Osteocyte (in vitro differentiated cells): ENCODE measurements at places on chromosomes 7 and 10. TPM values are rescaled to one million over a fixed set of nuclear protein-coding genes. Genes with fewer than 3 reads are reported as not detected.

Gene LRRC18
- not detected in 2 replicates for total RNA-seq

- DNase-seq, result no peak
These were observed 31.4 kb upstream of the NPVF start for GRCh38 chr7:25259487-25260243.

GRCh38 chr7:55020466-55020871 lies 1.7 kb downstream of the EGFR start:
- no peak for DNase-seq

GRCh38 chr10:77622889-77623291 lies 14.7 kb downstream of the KCNMA1 start:
- no peak for DNase-seq

GRCh38 chr7:128310499-128310898 lies 33.2 kb downstream of the RBM28 start:
- no peak for DNase-seq

- no peak for DNase-seq
These were observed 35.2 kb downstream of the EEPD1 start for GRCh38 chr7:36188266-36188665.

- DNase-seq, result no peak
These were observed 267.2 kb upstream of the LRGUK start for GRCh38 chr7:133859871-133860450.

GRCh38 chr10:71061472-71061871 lies 150.9 kb upstream of the UNC5B start:
- DNase-seq, result no peak

- DNase-seq, result no peak
These were observed 316.1 kb upstream of the ZMIZ1 start for GRCh38 chr10:78752708-78753107.

DNA sequence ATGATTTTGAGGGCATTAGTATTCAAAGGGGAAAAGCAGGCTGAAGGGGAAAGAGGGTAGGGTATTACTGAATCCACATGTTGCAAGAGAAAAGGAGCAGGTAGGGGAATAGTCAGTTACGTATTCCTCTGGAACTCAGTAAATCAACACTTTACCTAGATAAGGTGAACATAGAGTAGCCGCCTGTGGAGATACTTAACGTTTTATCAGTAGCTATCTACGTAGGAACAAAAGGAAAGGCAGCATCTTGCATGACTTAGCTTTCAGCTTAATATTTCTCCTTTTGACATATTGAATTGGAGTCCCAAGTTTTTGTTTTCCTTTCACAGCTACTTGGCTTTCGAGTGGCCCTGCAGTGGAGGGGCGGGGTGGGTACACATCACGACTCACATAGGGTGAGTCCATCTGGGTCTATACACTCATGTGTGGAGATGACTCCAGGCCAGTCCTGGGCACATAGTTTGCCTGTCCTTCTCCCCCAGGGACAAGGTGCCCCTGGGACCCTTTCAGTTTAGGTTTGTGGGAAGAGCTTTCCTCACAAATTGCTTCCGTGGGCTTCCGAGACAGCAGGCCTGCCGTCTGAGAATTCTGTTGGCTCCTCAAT lies 48.1 kb downstream of the CCNY start:
- no peak for DNase-seq

Gene CCDC6
- 37.6 and 38.0 TPM in 2 replicates for total RNA-seq

Gene GHRHR
- total RNA-seq, result not detected in 2 replicates

DNA sequence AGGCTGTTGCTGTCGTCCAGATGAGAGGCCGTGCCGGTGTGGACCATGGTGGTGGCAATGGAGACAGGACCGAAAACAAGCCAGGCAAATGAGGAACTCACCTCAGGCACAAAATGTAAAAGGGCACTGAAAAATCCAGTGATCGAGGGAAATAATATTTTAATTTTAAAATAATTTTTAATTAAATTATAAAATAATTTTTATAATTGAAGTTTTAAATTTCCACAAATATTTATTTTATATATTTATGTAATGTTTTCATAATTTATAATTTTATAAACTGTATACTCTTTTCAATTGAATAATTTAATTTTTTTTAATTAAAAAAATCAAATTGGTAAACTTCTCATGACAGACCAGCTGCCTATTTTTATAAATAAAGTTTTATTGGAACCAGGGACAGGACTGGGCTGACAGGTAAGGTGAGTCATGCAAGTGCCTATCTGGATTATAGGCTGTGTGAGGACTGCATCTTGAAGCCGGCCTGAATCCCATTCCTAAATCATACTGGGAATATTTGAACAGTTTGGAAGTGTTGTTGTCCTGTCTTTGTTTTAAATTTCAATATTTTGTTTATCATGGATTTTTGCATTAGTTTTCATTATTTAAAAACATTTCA lies 15.6 kb downstream of the ACSM6 start:
- DNase-seq, result no peak

GRCh38 chr7:127417346-127417745 lies 24.8 kb upstream of the ZNF800 start:
- DNase-seq, result no peak

Gene PITX3
- 0.31 TPM in 1 of 2 replicates, not detected in the other for total RNA-seq
